Mammary microvascular endothelial cell (primary cell): ENCODE measurements at places on chromosomes 7 and 10. TPM values are rescaled to one million over a fixed set of nuclear protein-coding genes. Genes with fewer than 3 reads are reported as not detected.

NANOS1 gene
- 0.13 and 0.25 TPM in 2 replicates for total RNA-seq

TMEM254 gene
- total RNA-seq, result 7.1 and 13.0 TPM in 2 replicates

RNF148 gene
- 0.40 and 0.44 TPM in 2 replicates for total RNA-seq

RBP3 gene
- not detected in 2 replicates for total RNA-seq

TMEM270 gene
- total RNA-seq, result not detected in 2 replicates

TEX36 gene
- not detected in 2 replicates for total RNA-seq

HSPA12A gene
- under 0.01 and 0.05 TPM in 2 replicates for total RNA-seq

SFTPA1 gene
- total RNA-seq, result not detected in 2 replicates

SDK1 gene
- 0.13 and 0.20 TPM in 2 replicates for total RNA-seq
